ENCODE measurements at places on chromosomes 7 and 10.

DNA sequence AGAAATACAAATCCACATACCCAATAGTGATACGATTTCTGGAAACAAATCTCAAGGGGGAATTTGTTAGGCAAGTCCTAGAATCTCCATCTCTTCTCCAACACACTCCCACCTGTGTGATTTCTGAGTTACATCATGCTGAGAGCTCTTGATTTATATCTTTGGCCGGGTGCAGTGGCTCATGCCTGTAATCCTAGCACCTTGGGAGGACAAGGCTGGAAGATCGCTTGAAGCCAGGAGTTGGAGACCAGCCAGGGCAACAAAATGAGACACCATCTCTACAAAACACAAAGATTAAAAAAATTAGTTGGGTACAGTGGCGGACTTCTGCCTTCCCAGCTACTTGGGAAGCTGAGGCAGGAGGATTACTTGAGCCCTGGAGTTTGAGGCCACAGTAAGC, 1.5 kb upstream of the MTPN start:
- no peak for DNase-seq

DNA sequence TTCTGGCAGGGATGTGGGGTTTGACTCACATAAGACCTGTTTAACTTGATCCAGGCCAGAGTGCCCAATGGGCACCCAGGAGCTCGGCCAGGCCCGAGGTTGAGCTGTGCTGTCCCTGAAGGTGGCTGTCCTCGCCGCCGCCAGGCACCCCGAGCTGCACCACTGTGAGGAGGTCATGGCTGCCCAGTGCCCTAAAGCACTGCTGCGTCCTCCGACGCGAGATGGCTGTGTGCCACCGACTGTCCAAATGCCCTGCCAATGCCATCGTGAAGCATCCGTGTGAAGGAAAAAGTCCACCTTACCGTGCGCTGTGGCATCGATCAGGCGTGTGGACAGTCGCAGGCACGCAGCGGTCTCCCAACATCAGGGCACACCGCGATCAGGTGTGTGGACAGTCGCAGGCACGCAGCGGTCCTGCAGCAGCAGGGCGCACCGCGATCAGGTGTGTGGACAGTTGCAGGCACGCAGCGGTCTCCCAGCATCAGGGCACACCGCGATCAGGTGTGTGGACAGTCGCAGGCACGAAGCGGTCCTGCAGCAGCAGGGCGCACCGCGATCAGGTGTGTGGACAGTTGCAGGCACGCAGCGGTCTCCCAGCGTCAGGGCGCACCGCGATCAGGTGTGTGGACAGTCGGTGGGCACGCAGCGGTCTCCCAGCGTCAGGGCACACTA, 120.3 kb downstream of the VIPR2 start:
- DNase-seq = no peak

DNA sequence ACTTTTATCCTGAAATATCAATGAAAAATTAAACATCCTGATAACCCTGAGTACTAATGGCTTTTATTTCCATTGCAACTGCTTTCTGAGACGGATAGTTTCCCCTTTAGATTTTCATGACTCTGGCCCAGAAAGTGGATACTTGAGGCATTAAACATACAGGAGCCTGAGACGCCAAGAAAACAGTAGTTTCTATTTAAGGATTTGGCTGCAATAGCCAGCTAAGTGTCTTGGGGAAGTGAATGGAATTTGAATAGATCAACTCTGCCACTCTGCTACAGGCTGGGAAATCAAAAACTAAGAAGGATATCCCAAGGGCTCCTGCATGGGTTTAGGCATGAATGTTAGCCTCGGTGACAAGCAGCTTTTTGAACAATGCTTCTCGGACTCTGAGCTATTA, 24.7 kb upstream of the GPAM start:
- DNase-seq = no peak

GRCh38 chr7:122544463-122544862, 154.5 kb downstream of the RNF133 start:
- DNase-seq = no peak

DNA sequence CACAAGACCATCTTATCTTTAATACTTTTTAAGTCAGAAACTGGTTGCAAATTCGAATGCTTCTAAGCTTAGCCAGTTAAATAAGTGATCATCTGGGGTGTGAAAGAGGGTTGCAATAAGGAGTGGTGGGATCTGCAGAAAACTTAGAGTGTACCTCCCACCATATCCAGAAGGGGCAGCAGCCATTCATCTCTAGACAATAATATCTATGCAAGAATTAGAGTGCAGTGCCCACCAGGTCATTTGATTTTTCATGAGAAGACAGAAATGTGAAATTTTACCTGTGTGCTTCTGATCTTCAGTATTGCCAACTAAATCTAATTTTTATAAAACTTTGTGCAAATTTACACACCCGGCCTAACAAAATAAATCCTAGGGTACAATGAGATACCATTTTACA, 127.2 kb upstream of the SP4 start:
- no peak for DNase-seq

DNA sequence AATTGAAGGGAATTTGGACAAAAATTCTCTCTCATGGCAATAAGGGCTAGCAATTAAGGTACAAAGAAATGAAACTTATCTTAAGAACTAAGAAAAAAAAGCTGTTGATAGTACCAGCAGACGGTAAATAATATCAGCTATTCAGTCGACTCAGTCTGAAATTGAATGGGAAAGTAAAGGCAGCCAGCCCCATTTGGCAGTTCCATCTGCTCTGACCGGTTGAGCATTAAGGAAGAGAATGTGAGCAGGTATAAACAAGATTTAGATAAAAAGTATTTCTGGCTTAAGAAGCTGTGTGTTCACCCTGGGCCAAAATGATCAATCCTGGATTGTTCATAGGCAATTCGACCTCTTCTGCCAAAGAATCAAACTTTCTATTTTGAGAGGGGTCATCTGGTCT, 154.6 kb upstream of the NPVF start:
- no peak for DNase-seq

DNA sequence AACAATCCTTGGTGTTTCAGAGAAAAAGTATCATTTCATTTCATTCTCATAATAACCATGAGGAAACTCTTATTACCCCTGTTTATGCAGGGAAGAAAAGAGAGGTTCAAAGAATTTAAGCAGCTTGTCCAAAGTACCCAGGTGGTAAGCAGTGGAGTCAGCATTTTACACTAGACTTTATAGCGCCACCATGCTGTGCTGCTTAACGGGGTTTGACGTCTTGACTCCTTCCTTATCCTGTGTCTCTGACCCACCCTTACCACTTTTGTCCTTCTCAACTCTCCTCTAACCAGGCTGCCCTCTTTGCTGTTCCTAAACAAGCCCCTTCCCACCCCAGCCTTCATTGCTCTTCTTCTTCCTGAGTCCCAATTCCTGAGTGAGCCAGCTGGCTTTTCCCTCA, 117.0 kb upstream of the AHR start:
- DNase-seq = no peak

Measured in activated naive CD4-positive, alpha-beta T cell (primary cell).